Activated CD4-positive, alpha-beta T cell treated with anti-CD3 and anti-CD28 coated beads, Interleukin-2, amount 10 ng/mL, durations not matched to agents 24 days and 14 days (primary cell): ENCODE measurements at places on chromosomes 1 and 21. TPM values are rescaled to one million over a fixed set of nuclear protein-coding genes. Genes with fewer than 3 reads are reported as not detected.

DNA sequence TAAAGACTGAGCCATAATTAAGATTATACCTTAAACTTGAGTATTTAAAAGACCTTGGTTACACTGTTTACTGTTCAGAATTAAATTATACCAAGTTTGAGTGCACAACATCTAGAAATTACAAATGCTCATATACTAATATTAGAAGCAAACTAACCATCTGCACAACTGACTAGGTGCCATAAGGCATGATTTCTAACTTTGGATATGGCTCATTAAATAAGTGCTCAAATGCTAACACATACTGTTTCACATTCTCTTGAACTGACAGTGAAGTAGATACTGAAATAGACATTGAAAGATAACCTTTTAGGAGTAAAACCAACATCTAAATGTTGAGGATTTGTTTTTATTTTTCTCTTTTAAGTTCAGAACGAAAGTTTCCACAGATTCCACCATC lies 74.1 kb downstream of the PRKAA2 start:
- H3K36me3 ChIP-seq = no peaks in the 10 kb centered on the region
- no peaks in the 10 kb centered on the region for H3K4me1 ChIP-seq
- no peak overlapping the region for H3K4me3 ChIP-seq
- no peak for DNase-seq
- H3K27me3 ChIP-seq = no peaks in the 10 kb centered on the region

GRCh38 chr1:225413708-225414375 lies 14.0 kb downstream of the LBR start:
- no peak overlapping the region for H3K27ac ChIP-seq
- H3K36me3 ChIP-seq = peaks cover 74% of the 10 kb centered on the region
- no peak overlapping the region for H3K4me3 ChIP-seq
- no peak for DNase-seq
- no peaks in the 10 kb centered on the region for H3K27me3 ChIP-seq

CHD1L gene
- total RNA-seq = 72.9 and 80.3 TPM in 2 replicates

MYOG gene
- not detected in 2 replicates for total RNA-seq

OPN3 gene
- 11.2 and 11.6 TPM in 2 replicates for total RNA-seq

TRAF3IP3 gene
- total RNA-seq = 392 and 394 TPM in 2 replicates

SHE gene
- total RNA-seq = not detected in 2 replicates
